ENCODE measurements at places on chromosomes 7 and 10. TPM values are rescaled to one million over a fixed set of nuclear protein-coding genes. Genes with fewer than 3 reads are reported as not detected.

The CHCHD1 gene
- total RNA-seq = 17.5 TPM

The GPR26 gene
- not detected for total RNA-seq

The GALNT11 gene
- total RNA-seq = 65.6 TPM

The HSPA12A gene
- 21.0 TPM for total RNA-seq

The SLC16A12 gene
- under 0.01 TPM for total RNA-seq

The NOS3 gene
- total RNA-seq = 3.3 TPM

The FMC1 gene
- 8.9 TPM for total RNA-seq

The RAB19 gene
- total RNA-seq = not detected

The CYP2C18 gene
- total RNA-seq = not detected

The RALA gene
- 60.5 TPM for total RNA-seq

The SLC35B4 gene
- total RNA-seq = 24.6 TPM

The KLLN gene
- 0.33 TPM for total RNA-seq

The MRLN gene
- total RNA-seq = not detected

The DNTT gene
- total RNA-seq = not detected

The METTL27 gene
- 51.5 TPM for total RNA-seq

The CARD11 gene
- 0.62 TPM for total RNA-seq

The RAMP3 gene
- total RNA-seq = not detected

The FAM25C gene
- not detected for total RNA-seq

The SERPINE1 gene
- 462 TPM for total RNA-seq

The TNS3 gene
- 38.6 TPM for total RNA-seq

The TRPV6 gene
- not detected for total RNA-seq

The NPVF gene
- not detected for total RNA-seq

The FRAT2 gene
- total RNA-seq = 6.6 TPM

The NME8 gene
- total RNA-seq = not detected

The TAF5 gene
- 7.7 TPM for total RNA-seq

The KLF14 gene
- under 0.01 TPM for total RNA-seq

The CYP3A4 gene
- total RNA-seq = not detected

The WEE2 gene
- not detected for total RNA-seq

The OR6B1 gene
- not detected for total RNA-seq

The C7orf57 gene
- not detected for total RNA-seq

The GALNT17 gene
- total RNA-seq = under 0.01 TPM

The ARHGAP22 gene
- 85.7 TPM for total RNA-seq

The LIPM gene
- total RNA-seq = not detected
